Pancreas (tissue), 10 donors: ENCODE measurements at places on chromosomes 7 and 10. TPM values are rescaled to one million over a fixed set of nuclear protein-coding genes. Genes with fewer than 3 reads are reported as not detected.

GRCh38 chr7:113561446-113561845 lies 357.4 kb downstream of the PPP1R3A start:
- no peaks in the 10 kb centered on the region for H3K4me1 ChIP-seq
- no peaks in the 10 kb centered on the region for H3K36me3 ChIP-seq
- H3K27me3 ChIP-seq, result no peaks in the 10 kb centered on the region
- H3K27ac ChIP-seq, result no peak overlapping the region

DNA sequence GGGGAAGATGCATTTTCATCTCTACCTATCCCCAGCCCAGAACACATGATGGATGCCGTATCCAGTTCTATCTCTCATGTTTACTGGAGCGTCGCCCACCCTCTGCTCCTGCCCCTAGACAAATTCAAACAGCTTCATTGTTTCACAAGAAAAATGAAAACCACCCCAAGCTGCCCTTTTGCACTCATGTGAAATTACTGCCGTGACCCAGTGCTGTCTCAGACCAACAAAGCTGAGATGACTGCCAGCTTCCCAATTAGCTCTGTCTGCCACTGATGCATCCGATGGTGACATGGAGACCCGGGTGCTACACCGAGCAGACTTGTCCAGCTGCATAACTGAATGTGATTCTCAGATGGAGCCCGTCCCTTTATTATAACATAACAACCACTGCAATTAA lies 67.7 kb downstream of the FOXI2 start:
- H3K27me3 ChIP-seq, result no peaks in the 10 kb centered on the region
- DNase-seq, result no peak
- no peak overlapping the region for H3K4me3 ChIP-seq
- no peaks in the 10 kb centered on the region for H3K36me3 ChIP-seq
- H3K4me1 ChIP-seq, result no peaks in the 10 kb centered on the region

- H3K4me1 ChIP-seq, result no peaks in the 10 kb centered on the region
- H3K36me3 ChIP-seq, result no peaks in the 10 kb centered on the region
- H3K27me3 ChIP-seq, result no peaks in the 10 kb centered on the region
- no peak overlapping the region for H3K4me3 ChIP-seq
These were observed 17.0 kb upstream of the SH3PXD2A start for GRCh38 chr10:103872137-103872931.

DNA sequence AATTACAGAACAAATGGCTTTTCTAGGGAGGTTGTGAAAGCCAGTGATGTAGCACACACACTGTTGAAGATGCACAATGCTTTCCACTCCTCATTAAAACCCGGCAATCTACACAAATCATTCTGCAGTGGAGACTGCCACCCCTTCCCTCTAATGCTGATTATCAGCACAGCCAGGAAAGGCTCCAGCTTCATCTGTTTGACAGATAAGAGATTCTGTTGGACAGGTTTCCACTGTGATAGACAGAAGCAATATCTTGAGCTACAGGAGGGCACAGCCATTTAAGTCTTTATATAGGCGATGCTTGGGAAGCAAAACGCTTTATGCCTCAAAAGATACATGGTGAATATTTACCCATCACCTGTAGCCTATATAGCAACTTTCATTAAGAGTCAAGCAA lies 555.6 kb downstream of the GLRX3 start:
- DNase-seq, result no peak
- H3K4me3 ChIP-seq, result no peak overlapping the region
- H3K36me3 ChIP-seq, result no peaks in the 10 kb centered on the region
- no peaks in the 10 kb centered on the region for H3K27me3 ChIP-seq
- no peaks in the 10 kb centered on the region for H3K4me1 ChIP-seq

GRCh38 chr10:77507291-77507880 lies 130.2 kb downstream of the KCNMA1 start:
- no peaks in the 10 kb centered on the region for H3K36me3 ChIP-seq
- H3K27ac ChIP-seq, result no peak overlapping the region
- no peak for DNase-seq
- H3K4me1 ChIP-seq, result no peaks in the 10 kb centered on the region

GRCh38 chr10:131644289-131644688 lies 256.5 kb upstream of the PPP2R2D start:
- H3K27me3 ChIP-seq, result no peaks in the 10 kb centered on the region
- no peaks in the 10 kb centered on the region for H3K36me3 ChIP-seq
- H3K4me3 ChIP-seq, result no peak overlapping the region
- DNase-seq, result no peak
- no peak overlapping the region for H3K27ac ChIP-seq

DNA sequence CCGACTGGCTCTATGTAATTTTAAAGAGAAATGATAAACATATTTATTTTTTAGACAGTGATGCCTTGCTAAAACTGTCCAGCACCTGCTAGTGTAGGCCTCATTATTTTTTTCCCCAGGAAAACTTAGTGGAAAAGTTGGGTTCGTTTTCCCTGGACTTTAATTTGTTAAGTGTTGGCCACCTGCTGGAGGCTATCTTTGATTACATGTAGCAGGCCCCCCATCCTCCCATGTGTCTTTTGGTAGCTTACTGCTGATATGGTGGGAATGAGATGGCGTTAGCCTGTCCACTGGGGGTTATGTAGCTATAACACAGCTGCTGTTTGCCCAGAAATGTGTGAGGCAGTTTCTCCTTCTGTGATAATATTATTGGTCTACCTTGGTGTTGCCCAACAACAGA lies 265.0 kb downstream of the SORCS3 start:
- no peaks in the 10 kb centered on the region for H3K4me1 ChIP-seq
- H3K27ac ChIP-seq, result no peak overlapping the region
- no peak for DNase-seq

- no peak for DNase-seq
- H3K27me3 ChIP-seq, result no peaks in the 10 kb centered on the region
- H3K4me3 ChIP-seq, result no peak overlapping the region
These were observed 116.1 kb upstream of the PALS2 start for GRCh38 chr7:24457219-24457558.

DNA sequence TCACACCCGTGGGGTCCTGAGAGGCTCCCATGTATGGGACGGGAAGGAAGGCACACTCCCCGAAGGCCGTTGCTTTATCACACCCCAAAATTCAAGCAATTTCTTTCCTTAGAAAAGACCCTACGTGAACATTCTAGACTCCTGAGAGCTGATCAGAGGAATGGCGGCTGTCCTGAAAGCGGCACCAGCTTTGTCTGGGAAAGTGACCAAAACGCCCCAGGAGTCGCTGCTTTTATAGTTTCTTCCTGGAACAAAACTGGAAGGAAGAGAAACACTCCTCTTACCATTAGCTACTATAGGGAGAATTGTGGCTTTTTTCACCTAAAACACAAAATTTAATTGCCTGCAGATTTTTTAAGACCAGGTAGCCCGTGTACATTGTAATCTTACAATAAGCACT lies 261.8 kb upstream of the RNF32 start:
- no peaks in the 10 kb centered on the region for H3K27me3 ChIP-seq
- no peak overlapping the region for H3K27ac ChIP-seq
- H3K36me3 ChIP-seq, result no peaks in the 10 kb centered on the region
- no peaks in the 10 kb centered on the region for H3K4me1 ChIP-seq

DNA sequence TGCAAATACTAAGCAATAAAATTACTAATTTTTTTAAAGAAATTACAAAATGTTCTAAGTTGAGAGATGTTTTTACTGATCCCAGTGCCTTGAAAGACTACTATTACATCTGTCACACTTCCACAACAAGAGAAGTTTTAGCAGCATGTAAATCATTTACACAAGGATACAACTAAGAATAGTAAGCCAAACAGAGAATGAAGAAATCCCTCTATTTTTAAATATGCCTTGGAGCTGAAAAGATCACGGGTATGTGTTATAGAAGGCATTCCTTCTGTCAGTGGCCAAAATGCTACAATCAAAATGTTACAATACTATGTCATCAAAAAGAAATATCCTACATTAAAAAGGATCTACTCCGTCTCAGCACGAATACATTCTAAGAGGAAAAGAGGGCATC lies 52.6 kb downstream of the LARP4B start:
- no peaks in the 10 kb centered on the region for H3K27me3 ChIP-seq
- DNase-seq, result no peak
- no peaks in the 10 kb centered on the region for H3K36me3 ChIP-seq
- H3K27ac ChIP-seq, result no peak overlapping the region

GRCh38 chr7:585873-586272 lies 66.2 kb upstream of the PDGFA start:
- H3K4me1 ChIP-seq, result no peaks in the 10 kb centered on the region
- no peaks in the 10 kb centered on the region for H3K27me3 ChIP-seq
- no peaks in the 10 kb centered on the region for H3K36me3 ChIP-seq

GRCh38 chr7:30648744-30649540 lies 33.3 kb downstream of the CRHR2 start:
- H3K36me3 ChIP-seq, result no peaks in the 10 kb centered on the region
- DNase-seq, result no peak
- no peaks in the 10 kb centered on the region for H3K27me3 ChIP-seq
- no peak overlapping the region for H3K4me3 ChIP-seq
- H3K27ac ChIP-seq, result no peak overlapping the region

- no peak for DNase-seq
- no peak overlapping the region for H3K4me3 ChIP-seq
- H3K4me1 ChIP-seq, result no peaks in the 10 kb centered on the region
These were observed 220.0 kb upstream of the MEOX2 start for GRCh38 chr7:15906436-15906835.

DNA sequence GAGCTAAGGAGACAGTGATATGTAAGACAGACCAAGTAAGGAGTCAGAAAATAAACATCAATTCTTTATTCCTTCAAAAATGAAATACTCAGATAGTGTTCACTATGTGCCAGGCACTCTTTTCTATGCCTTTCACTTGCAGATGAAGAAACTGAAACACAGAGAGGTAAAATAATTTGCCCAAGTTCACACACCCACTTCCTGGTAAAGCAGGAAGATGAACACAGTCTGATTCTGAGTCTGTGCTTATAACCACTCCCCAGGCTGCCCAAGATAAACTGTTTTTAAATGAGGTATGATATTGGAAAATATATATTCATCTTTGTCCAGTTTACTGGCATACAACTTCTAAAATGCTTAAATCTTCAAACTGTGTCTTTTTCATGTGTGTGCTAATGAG lies 294.4 kb upstream of the NPVF start:
- H3K27me3 ChIP-seq, result no peaks in the 10 kb centered on the region
- H3K27ac ChIP-seq, result no peak overlapping the region
- no peaks in the 10 kb centered on the region for H3K4me1 ChIP-seq
- H3K4me3 ChIP-seq, result no peak overlapping the region
- no peaks in the 10 kb centered on the region for H3K36me3 ChIP-seq
- no peak for DNase-seq

- H3K27ac ChIP-seq, result no peak overlapping the region
- H3K4me3 ChIP-seq, result no peak overlapping the region
- peaks cover 34% of the 10 kb centered on the region for H3K4me1 ChIP-seq
These were observed 30.6 kb downstream of the KMT2E start for GRCh38 chr7:105044449-105045070.

DNA sequence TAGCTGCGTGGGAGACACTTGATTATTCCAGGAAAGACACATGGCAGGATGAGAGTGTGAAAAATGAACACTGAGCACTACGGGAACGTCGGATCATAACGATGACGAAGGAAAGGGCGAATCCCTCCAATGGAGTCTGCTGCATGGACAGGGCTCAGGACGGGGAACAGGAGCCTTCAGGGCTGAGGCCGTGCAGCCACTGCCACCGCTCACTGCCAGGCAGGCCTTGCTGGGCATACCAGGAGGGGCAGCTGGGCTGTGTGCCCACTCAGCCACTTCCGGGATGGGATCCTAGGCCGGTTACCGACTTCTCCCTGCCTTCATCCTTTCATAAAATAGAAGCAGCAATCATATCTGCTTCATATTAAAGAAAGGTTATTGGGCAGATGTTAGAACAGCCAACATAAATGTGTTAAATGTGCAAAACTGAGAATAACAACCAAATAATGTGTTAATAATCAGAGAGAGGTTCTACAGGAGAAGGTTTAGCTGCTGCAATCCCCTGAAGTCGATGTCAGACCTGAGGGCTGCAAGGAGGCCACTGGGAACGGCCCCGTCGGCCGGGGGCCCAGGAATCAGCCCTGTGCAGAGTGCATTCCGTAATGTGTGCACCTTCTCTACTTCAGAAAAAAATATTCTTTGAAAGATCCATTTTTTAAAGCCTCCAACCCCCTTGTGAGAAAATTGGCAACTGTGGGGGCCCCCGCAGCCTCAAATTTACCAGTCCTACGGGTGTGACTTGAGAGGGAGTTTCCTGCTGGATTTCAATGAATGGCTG lies 63.6 kb downstream of the ADARB2 start:
- H3K4me1 ChIP-seq, result no peaks in the 10 kb centered on the region
- no peaks in the 10 kb centered on the region for H3K36me3 ChIP-seq
- DNase-seq, result no peak

DNA sequence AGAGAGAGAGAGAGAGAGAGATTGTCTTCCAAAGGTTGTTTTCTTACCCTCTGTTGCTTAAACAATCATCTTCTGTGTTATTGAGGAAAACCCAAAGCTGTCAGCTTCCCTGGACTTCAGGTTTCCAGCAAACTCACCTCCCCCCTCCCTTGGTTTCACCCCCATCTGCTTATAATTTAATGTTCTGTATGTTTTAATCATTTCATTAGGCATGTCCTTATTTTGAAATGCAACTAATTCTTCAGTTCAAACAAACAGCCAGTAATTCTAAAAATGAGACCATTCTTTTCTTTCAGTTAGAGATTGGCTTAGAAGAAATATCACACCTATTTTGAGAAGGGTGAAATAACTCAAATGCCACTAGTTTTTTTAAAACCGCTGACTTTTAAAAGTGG lies 102.9 kb downstream of the FAM204A start:
- no peak overlapping the region for H3K4me3 ChIP-seq
- H3K27ac ChIP-seq, result no peak overlapping the region
- no peaks in the 10 kb centered on the region for H3K36me3 ChIP-seq
- no peak for DNase-seq

GRCh38 chr10:11319990-11320602 lies 291.4 kb downstream of the USP6NL start:
- no peak for DNase-seq
- no peaks in the 10 kb centered on the region for H3K36me3 ChIP-seq

LIPJ gene
- 0.17 TPM for total RNA-seq

SLC13A4 gene
- not detected for total RNA-seq

DOCK1 gene
- total RNA-seq, result 23.0 TPM

RUFY2 gene
- total RNA-seq, result 10.2 TPM

CYP3A7 gene
- 0.56 TPM for total RNA-seq
